Hair follicle dermal papilla cell (primary cell): ENCODE measurements at places on chromosomes 4 and X. TPM values are rescaled to one million over a fixed set of nuclear protein-coding genes. Genes with fewer than 3 reads are reported as not detected.

RIBC1 gene
- total RNA-seq = 0.65 and 0.73 TPM in 2 replicates

CENPVL3 gene
- total RNA-seq = not detected in 2 replicates

ETDC gene
- total RNA-seq = not detected in 2 replicates

FRG2 gene
- not detected in 2 replicates for total RNA-seq

ADGRG2 gene
- total RNA-seq = 0.16 and 0.36 TPM in 2 replicates

SCRG1 gene
- under 0.01 and 0.16 TPM in 2 replicates for total RNA-seq
